ENCODE measurements at places on chromosomes 7 and 10.

- DNase-seq: no peak
Measured at GRCh38 chr7:78197447-78197846, 398.9 kb downstream of the PHTF2 start.

DNA sequence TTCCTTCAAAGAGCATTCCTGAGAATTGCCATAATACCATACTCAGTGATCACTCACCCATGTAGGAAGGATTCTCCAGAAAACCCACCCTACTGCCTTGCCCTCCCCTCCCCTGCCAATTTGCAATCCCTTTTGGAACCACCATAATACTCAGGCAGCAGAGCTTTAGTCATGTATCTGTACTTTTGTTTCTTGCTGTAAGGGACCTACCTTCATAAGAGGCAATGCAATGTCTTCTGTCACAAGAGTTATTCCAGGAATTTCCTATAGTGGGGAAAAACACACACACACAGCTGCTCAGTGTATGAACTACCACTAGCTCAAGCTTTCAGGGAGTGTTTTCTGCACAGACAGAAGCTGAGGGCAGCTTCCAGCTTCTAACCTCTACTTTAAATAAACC is 67.0 kb downstream of the GSAP start:
- no peak for DNase-seq

- DNase-seq: no peak
Measured at GRCh38 chr7:13852281-13852968, 137.0 kb downstream of the ETV1 start.

- DNase-seq: no peak
Measured at GRCh38 chr7:41256186-41256945, 446.5 kb downstream of the INHBA start.

DNA sequence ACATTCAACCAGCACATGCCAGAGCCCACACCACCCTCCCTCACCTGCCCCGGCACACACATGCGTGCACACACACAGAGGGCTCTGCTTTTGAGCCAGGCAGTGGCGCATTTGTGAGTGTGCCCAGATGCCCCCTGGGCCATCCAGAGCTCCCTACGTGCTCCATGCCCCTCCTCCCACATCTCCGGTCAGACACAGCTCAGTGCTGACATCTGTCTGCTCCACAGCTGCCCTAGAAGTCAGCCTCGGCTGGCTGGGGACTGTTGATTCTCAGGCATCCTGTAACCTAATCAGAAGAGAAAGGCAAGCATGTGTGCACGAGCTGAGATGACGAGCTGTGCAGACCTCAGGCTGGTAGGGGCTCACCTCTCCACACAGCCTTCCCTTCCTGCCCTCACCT is 135.1 kb downstream of the ZMIZ1 start:
- no peak for DNase-seq

- no peak for DNase-seq
Measured at GRCh38 chr7:22992874-22993840, 20.8 kb downstream of the HYCC1 start.

DNA sequence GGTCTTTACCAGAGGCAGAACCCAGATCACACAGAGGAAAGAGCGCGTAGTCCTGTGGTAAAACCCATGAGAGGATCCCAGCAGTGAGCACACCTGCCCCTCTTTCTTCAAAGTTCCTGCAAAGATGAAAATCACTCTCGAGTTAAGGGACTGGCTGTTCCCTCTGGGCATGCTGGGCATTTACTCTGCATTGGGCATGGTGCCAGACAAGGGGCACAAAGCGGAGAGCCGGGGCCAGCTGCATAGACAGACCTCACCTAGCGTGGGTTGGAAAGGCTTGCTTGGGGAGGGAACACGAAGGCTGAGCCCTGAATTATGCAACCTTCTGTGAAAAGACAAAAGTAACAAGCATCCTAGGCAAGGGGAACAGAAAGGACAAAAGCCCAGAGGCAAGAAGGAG is 120.0 kb upstream of the TCERG1L start:
- DNase-seq: no peak

GRCh38 chr7:74175340-74175739 is 1.2 kb downstream of the EIF4H start:
- DNase-seq: no peak

- DNase-seq: no peak
Measured at GRCh38 chr7:143395187-143396149, 13.2 kb downstream of the EPHA1 start.

DNA sequence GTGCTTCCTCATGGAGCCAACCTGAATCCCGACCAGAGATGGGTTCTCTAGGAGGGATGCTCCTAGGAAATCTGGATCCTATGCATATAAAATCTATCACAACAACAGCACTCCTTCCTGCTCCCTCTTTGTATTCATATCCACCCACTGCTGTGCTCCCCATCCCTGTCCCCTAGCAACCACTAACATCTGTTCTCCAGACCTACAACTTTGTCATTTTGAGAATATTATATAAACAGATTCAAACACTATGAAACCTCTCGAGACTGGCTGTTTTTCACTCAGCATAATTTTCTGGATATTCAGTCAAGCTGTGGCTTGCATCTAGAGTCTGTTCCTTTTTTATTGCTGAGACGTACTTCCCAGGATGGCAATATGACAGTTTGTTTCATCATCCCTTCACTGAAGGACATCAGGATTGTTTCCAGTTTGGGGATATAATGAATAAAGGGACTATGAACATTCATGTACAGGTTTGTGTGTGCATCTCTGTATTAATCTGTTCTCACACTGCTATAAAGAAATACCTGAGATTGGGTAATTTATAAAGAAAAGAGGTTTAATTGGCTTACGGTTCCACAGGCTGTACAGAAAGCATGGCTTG is 36.0 kb upstream of the PRR15 start:
- DNase-seq: no peak

DNA sequence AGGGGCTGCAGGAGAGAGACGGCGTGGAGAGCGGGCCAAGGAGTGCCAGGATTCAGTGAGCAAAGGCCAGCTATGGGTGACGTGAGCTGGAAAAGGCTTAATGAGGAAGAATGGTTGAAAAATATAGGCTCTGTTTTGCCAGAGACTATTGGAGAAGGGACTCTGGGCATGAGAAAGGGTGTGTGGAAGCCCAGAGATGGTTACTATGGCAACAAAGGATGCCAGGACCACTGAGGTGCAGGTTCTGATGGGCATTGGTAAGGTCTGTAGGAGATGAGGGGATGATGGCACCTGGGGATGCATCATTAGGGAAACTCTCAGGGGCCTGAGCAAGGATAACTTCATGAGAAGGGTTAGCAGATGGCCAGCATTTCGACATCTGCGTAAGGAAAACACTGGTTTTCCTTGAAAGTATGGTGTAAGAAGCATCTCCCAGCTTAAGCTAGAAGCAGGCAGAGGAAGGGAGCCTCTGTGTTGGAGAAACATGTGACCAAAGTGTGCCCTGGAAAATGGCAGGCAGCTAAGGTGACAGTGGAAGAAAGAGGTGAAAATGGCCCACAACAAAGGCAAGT is 21.6 kb upstream of the FAM180A start:
- peak; percentile 71 for DNase-seq

DNA sequence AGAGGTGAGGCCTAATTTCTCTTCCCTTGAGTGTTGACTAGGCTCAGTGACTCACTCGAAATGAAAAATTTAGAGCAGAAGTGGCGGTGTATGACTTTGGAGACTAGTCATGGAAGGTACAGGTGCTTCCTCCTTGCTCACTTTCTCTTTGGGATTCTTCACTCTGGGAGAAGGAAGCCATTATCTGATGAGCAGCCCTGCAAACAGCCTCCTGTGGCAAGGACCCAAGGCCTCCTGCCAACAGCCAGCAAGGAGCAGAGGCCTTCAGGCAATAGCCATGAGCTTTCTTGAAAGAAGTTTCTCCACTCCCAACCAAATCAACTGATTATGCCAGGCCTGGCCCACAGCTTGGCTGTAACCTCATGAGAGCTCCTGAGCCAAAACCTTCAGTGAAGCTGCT is 369.6 kb upstream of the VWC2 start:
- DNase-seq: no peak

DNA sequence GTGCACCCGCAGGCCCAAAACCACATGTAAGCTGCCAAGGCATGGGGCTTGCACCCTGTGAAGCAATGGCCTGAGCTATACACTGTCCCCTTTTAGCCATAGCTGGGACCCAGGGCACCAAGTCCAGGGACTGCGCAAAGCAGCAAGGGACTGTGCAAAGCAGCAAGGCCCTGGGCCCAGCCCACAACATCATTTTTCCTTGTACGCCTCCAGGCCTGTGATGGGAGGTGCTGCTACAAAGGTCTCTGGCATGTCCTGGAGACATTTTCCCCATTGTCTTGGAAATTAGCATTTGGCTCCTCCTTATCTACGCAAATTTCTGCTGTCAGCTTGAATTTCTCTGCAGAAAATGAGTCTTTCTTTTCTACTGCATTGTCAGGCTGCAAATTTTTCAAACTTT is 24.8 kb downstream of the ARHGAP19 start:
- DNase-seq: no peak

- DNase-seq: no peak
Measured at GRCh38 chr10:97842656-97843280, 6.9 kb upstream of the GOLGA7B start.

DNA sequence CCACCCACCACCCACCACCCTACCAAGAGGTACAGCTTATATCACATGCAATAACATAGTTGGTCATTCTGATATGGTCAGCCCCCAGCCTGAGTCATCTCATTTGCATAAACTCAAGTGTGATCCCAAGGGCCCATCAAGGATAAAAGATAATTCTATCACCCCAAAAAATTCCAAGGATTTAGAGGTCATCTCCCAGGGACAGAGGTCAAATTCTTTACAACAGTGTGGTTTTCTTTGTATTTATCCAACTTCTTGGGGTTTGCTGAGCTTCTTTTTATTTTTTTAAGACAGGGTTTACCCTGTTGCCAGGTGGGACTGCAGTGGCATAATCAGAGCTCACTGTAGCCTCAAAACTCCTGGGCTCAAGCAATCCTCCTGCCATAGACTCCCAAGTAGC is 9.4 kb upstream of the GTPBP10 start:
- DNase-seq: no peak

DNA sequence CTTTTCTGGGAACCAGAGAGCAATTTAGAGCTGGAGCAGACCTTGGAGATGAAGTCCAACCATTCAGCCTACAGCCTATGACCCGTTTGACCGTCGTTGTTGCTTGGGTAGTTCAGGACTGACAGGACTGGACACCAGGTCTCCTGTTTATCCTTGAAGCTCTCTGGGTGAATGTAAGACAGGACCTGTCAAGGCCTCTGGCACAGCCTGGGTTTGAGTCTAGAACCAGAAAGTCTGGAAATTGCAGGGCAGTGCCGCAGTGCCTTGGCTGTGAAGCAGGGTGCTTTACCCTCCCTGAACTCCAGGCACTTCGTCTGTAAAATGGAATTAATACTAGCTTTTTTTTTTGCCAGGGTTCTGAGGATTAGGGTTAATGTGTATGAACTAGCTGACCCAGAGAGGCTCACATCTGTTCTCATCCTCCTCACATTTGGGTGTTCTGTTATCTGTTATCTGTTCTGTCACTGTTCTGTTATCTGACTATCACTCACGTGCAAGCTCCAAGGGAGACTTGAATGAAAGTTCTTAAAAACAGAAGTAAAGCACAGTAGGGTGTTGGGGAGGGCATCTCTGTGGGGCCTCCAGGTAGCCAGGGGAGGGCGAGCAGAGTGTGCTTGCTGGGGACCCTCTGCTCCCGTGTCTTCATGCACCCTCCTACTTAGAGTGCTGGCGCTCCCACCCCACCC is 9.9 kb downstream of the BLVRA start:
- DNase-seq: no peak

DNA sequence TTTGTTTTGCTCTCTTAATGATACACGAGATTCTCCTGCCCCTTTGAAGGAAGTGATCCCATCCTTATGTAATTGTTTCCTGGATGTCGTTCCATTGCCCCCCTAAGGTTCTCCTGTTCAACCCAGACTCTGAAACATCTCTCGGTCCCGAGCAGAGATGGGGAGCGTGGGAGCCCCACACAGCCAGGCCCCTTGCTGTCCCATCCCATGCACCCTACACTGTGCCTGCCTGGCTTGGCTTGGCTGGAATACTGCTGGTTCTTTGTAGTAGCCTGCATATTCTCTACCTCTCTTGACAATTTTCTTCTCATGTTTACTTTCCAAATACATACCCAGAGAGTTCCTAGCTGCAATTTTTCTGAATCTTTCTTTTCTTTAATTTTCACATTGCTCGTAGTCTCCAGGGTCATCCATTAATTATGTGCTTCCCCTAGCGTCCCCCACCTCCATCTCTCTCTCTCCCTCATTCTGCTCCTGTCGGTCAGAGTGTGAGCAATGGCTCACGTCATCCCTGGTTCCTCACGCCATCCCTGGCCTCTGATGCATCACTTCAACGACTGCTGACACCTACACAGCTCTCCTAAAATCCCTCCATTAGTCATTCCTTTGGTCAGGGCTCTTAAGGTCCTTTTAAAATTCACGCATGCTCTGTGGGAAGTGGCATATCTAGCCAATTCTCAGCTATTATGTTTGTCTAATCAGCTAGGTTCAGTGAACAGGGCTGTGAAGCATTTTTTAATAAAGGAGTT is 32.5 kb upstream of the GPR158 start:
- DNase-seq: no peak

GRCh38 chr10:118497227-118497626 is 98.2 kb downstream of the PRLHR start:
- DNase-seq: no peak

GRCh38 chr7:25877802-25878789 is 273.9 kb upstream of the NFE2L3 start:
- DNase-seq: no peak

GRCh38 chr10:43420369-43421200 is 11.6 kb upstream of the HNRNPF start:
- peak; percentile 94 for DNase-seq

DNA sequence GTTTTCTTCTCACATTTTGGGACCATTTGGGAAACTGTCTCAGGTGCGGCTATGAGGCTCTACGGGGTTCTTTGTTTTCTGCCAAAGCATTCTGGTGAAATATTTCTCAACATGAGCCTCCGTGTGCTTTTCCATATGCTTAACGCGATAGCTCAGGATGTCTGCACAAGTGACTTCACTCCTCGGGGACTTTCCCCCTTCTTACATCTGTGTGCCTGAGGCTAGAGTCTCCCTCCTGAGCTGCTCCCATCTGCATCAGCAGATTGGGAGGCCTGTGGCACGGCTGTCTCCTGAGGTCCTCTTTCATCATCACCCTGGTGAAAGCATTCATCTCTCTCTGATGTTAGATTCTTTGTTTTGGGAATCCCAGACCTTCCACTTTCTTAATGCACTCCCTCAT is 1190.9 kb downstream of the TYW1 start:
- no peak for DNase-seq

- DNase-seq: no peak
Measured at GRCh38 chr7:8215648-8216333, 46.2 kb downstream of the ICA1 start.

- no peak for DNase-seq
Measured at GRCh38 chr10:77707570-77707969, 70.0 kb upstream of the KCNMA1 start.

Measured in vagina (tissue), 2 donors.